ENCODE measurements at places on chromosomes 1 and 21.

DNA sequence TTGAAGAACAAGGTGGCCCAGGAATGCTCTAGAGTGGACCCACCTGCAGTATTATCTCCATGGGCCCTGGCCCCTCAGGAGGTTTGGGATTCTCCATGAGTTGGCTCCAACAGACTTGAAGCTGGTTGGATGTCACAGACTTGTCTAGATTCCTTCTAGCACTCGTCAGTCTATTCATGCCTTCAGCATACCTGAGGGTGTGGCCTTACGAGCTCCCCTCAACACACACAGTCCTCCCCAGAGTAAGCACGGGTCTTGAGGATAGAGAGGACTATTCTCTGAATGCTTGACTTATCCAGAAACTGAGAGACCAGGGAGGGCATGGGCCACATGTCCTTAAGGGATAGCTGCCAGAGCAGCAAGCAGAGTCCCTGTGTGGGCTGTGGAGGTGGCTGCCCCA is 45.9 kb upstream of the COL6A1 start:
- DNase-seq: no peak

DNA sequence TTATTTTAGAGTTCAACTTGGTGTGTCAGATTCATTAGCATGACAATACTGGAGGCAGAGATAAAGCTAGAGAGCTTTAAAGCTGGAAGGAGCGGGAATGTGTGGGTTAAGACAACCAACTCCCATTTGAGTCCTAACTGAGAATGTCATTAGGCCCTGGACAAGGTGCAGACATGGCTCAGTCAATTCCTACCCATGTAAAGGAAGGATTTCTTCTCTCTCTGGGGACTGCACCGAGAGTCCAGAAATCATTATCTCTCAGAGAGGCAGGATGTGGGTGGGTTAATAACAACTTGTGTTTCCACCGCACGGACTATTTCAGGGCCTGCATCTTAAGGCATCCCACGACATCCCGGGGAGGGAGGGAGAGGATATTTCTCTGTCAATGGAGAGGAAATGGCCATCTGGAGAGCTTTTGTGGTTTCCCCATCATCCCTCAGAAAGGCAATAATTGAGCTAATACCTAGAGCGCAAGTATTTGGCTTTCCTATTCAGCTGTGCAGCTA is 46.7 kb upstream of the SARS1 start:
- no peak for DNase-seq

- DNase-seq: no peak
These were observed 86.1 kb upstream of the KIAA0040 start for GRCh38 chr1:175278734-175279116.

GRCh38 chr1:223245983-223246382 is 102.9 kb upstream of the TLR5 start:
- no peak for DNase-seq

DNA sequence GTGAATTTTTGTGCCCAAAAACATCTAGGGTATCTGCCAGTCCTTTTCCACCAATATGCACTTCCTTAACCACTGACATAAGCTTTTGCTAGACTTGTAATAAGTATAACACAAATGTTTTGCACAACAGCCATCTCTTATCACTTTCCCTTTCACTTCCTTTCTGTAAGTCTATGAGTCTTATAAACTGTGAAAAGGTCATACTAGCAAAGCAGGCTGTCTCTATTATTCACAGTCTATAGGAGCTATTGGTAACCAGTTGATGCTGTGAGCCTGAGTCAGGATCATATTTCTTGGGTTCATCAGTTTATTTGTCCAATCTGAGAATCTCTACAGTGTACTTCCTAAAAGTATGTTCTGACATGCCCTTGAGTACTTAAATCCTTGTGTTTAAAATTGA is 172.6 kb downstream of the CHRM3 start:
- no peak for DNase-seq

- DNase-seq: no peak
These were observed 12.9 kb downstream of the KIAA2013 start for GRCh38 chr1:11913291-11913690.

- DNase-seq: no peak
These were observed 171.9 kb upstream of the NR5A2 start for GRCh38 chr1:199855580-199855979.

DNA sequence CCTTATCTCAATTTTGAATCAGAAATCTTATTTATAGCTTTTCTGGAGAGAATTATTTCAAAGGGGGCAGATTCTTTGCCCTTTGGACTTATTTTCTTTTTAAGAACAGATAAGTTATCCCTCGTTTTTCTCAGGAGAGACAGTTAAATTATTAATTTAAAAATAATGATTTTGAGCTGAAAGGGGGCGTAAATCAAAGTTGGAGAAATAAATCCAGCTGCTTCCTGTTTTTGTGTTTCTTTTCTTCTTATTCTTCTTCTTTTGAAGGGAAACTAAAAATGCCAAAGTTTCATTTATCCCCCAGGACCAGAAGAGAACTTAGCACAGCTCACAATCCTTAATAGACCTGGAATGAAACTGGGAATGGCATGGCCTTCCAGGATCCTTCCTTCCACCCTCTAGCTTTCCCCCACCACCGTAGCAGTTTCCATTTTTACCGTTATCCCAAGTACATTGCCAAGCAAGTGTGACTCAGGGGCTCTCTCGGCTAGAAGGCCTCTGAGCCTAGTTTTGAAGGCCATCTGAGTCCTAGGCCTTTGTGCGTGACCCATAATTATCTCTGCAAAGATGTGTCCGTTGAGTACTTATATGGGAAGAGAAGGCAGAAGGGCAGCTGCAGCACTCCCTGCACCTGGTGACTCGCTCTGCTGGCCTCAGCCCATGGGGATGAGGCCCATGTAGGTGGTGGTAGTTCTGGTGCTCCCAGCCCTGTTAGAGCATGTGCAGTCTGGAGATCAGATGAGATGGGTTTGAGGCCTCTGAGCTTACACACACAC is 181.7 kb downstream of the ROR1 start:
- DNase-seq: no peak

DNA sequence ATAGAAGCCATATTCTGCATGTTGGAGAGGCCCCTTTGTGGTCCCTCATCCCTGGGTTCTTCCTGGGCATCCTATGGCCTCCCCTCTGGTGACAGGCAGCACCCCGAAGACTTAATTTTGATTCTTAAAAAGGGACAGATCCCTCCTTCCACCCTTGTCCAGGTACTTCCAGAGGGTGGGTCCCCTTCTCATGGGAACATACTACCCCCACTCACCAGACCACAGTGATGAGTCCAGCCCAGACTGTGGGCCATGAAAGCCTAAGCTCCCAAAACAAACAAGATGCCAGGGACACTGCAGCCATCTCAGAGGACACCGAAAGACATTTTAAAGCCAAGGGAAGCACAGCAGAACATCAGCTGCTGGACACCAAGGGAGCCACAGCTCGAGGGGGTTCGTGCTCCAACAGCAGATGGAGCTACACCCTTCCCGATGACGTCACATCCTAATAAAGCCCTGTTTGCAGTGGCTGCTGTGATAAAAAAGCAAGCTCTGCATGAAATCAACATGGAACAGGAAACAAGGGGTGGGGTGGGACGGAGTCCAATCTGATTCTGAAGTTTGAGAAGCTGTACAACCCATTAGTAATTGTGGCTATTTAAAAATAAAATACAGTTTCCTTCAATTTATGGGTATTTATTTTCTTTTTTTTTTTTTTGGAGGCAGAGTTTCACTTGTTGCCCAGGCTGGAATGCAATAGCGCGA is 32.4 kb downstream of the GNB1 start:
- DNase-seq: no peak

DNA sequence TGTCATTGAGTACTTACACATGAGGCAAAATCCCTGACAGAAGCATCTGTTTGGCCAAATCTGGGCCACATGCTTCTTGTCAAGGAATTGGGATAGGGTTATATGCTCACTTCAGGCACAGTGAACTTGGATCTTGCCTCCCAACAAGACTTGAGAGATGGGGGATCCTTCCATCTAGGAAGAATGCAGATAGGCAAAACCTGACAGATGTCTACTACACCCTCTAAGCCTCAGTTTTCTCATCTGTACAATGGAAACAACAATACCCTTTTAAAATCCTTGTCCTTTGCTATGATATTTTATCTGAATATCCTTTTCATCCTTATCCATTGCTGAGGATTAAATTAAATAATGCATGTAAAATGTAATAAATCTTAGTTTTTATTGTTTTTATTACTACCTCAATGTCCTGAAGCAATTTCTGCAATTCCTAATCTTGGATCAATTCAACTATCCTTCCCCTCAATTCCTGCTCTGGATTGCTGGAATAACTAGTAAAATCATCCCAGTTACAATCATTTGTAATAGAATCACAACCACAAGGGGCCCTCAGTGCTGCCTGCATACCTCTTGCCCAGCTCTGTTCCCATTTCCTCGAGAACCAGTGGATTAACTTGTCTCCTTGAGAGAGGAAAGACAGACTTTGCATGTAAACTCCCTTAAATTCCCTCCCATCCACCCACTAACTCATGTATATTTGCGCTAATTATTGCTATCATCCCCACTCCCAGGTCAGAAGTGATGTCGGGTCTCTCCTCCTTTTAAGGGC is 8.1 kb upstream of the XPR1 start:
- no peak for DNase-seq

GRCh38 chr1:66247415-66248208 is 286.3 kb upstream of the SGIP1 start:
- DNase-seq: no peak

GRCh38 chr1:40531381-40532061 is at the start of gene ZNF684:
TSS of gene ZNF684 (plus strand) at chr1:40531637. CDS start at chr1:40533167, 1,530 bp downstream.
- DNase-seq: peak; percentile 80

GRCh38 chr1:43382027-43382779 is 7.4 kb downstream of the MED8 start:
- DNase-seq: no peak

DNA sequence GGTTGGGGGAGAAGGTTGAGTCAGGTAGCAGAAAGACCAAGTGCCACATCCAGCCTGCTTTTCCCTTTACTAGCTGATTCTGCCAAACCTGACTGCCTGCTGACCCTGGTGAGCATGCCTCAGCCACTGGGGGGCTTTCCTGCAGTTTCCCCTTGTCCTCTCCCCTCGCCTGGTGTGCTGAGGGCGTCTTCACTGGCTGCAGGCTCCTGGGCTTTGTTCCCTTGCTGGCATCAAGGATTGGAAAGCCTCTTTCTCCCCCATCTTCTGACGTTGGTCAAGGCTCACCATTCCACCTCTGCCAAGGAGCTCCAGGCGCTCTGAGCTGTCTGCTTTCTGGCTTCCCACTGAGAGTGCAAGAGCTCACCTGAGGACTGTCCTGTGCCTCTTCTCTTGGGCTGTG is 28.4 kb downstream of the MAN1C1 start:
- DNase-seq: no peak

GRCh38 chr1:24118410-24119242 is 6.7 kb upstream of the MYOM3 start:
- DNase-seq: no peak

- no peak for DNase-seq
These were observed 159.1 kb upstream of the KCNK2 start for GRCh38 chr1:214923278-214923915.

DNA sequence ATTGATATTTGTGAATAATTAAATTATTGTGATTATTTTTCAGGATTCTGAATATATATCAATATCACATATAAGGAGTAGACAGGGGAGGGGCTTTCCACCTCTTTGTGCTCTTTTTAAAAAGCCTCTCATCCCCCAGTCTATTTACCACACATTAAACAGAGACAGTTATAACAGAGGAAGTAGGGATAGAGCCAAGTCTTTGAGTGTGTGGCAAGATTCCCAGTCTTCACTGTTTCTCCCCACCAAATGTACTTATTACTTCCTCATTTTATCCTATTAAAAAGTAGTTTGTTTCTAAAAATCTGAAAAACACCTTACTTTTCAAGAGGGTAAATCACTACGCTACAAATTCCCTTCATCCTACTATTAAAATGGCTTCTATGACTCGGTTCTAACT is 46.7 kb downstream of the EPS15 start:
- no peak for DNase-seq

DNA sequence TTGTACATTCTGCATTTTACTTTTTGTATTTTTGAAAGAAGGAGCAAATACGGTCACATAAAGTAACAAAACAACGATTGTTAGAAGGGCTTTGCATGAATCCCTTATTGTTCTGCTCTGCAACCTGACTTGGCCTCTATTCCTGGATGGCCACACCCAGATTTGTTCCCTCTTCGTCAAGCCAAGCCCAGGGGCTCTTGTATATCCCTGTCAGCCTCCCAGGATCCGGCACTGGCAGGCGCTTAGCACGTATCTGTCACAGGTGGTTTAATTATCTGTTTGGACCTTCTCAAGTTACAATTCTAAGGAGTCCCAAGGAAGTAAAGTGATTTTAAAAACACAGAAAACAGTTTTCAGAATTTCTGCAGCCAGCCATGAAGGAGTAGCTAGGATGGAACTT is 28.0 kb downstream of the CRYAA start:
- DNase-seq: no peak

DNA sequence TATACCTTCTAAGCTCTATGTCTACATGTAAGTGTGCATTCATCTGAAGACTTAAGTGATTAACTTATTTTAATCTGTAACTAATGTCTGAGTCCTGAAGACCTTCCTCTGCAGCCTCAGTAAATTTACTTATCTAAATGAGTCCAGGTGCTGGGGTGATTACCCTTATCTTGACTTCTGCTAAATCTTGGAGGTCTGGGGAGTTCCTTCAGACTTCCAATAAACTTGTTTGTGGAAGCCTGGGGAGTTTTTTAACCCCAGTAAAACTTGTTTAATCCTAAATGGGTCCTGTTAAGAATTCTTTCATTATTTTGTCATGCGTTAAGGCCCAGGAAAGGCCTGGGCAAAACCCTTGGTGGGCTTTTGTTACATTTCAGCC is 37.0 kb downstream of the RSPH1 start:
- no peak for DNase-seq

DNA sequence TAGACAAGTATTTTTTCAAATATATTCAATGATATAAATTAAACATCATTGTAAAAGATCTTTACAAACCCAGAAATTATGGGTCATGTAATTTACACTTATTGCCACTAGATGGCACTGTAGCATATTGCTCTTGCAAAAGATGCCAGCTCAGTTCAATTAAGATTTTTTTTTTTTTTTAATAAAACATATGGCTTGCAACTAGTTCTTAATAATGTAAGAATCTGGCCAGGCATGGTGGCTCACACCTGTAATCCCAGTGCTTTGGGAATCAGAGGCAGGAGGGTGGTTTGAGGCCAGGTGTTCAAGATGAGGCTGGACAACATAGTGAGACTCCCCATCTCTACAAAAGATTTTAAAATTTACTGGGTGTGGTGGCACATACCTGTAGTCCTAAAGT is 49.4 kb upstream of the DESI2 start:
- DNase-seq: no peak
